ENCODE measurements at places on chromosomes 2 and 18. TPM values are rescaled to one million over a fixed set of nuclear protein-coding genes. Genes with fewer than 3 reads are reported as not detected.

Gene GNLY
- not detected for total RNA-seq

Gene CENPA
- 2.6 TPM for total RNA-seq

Gene MAPRE2
- total RNA-seq: 30.3 TPM

Gene GAL3ST2
- 1.3 TPM for total RNA-seq

GRCh38 chr2:207132019-207132418 lies 33.7 kb downstream of the KLF7 start:
- no peak for DNase-seq

DNA sequence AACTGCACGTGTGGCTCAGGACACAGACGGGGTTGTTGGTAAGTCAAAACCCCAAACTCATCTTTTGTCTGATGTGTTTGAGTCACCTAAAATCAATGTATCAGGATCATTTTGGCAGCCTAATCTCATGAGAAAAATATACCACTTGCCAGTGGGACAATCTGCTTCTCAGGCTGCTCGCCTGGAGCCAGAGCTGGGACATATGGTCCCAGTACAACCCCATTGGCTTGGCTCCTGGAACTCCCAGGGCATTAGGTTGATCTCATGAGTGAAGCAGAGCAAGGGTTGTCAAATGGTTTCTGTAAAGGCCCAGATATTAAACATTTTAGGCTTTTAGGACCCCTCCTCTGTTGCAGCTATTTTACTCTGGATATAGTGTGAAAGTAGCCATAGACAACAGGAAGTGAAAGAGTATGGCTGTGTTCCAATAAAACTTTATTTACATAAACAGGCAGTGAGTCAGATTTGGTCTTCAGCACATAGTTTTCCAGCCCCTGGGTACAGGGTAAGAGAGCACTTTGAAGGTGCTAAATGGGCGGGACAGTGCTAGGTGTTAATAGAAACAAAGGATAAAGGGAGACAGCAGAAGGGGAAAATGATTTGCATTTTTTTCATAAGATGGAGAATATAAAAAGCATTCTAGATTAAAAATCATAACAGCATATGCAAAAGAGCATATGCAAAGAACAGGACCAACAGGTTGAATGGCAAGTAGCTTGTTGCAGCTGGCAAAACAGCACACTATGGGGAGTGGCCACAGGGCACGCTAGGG lies 290.8 kb downstream of the KCNS3 start:
- no peak for DNase-seq

DNA sequence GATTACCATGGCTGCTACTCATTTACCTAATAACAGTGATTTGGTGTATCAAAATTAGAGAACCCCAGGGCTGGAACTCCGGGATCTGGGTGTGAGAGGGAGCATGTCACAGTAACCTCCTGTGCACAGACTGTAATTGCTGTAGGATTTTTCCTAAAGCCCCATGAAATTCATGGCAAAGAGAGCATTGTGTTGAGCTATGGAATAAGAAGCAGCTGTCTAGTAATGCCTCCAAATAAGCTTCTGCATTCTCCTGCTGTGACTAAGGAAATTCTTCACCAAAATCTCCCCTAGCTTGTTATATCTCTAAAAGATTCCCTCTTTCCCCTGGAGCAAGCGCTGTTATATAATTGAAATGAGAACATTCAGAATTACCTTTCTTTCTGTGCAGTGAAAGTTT lies 158.1 kb upstream of the SPATS2L start:
- no peak for DNase-seq
